Upper lobe of left lung (tissue), 6 donors: ENCODE measurements at places on chromosomes 1 and 21. TPM values are rescaled to one million over a fixed set of nuclear protein-coding genes. Genes with fewer than 3 reads are reported as not detected.
A peak's percentile ranks its signal among the peaks of the same experiment; 100 is the strongest.

PAQR6 gene
- 2.1 TPM for total RNA-seq

HCRTR1 gene
- total RNA-seq: 2.1 TPM

TRIM46 gene
- not detected for total RNA-seq

RSRP1 gene
- total RNA-seq: 149 TPM

TRIM45 gene
- total RNA-seq: 0.30 TPM

PEAR1 gene
- total RNA-seq: 16.2 TPM

SPAG17 gene
- 11.8 TPM for total RNA-seq

CAPN2 gene
- 606 TPM for total RNA-seq

PGBD5 gene
- 4.7 TPM for total RNA-seq

PPOX gene
- total RNA-seq: 22.3 TPM

INAVA gene
- total RNA-seq: 21.0 TPM

- DNase-seq: no peak
These were observed 64.7 kb upstream of the MACF1 start for GRCh38 chr1:39139723-39140360.

- no peak for DNase-seq
These were observed 11.5 kb upstream of the PLD5 start for GRCh38 chr1:242535986-242536385.

- DNase-seq: no peak
These were observed 665.7 kb downstream of the MRPL39 start for GRCh38 chr21:24941316-24942185.

DNA sequence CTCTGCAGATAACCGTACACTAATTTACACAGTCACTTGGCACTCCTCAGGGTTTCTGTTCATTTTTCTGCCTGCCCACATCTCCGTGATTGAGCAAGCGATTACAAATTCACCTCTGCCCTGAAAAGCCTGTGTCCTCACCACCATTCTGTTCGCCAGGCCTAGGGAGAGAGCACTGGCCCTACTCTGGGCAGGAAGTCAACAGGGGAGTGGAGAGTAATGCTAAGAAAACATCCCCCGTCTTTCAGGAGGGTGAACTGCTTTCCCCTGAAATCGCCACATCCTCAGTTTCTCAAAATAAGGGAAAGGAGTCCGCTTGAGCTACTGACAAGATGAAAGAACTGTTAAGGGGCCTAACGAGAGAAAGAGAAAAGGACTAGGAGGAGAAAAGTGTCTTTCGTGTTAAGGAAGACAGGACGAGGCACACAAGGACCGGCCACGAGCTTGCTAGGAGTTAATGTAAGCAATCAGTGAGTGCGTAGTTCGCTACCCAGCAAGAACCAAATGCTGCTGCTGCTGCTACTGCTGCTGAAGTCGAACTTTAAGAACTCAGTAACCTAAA is 632 bp downstream of the PEX19 start:
- DNase-seq: peak; percentile 67

- no peak for DNase-seq
These were observed 45.1 kb downstream of the BACE2 start for GRCh38 chr21:41213021-41213420.

GRCh38 chr1:11180342-11180744 is 8.8 kb upstream of the ANGPTL7 start:
- no peak for DNase-seq

GRCh38 chr21:44911384-44912157 is 9.1 kb downstream of the ITGB2 start:
- DNase-seq: peak; percentile 81

- DNase-seq: no peak
These were observed 108.2 kb upstream of the SLC35F3 start for GRCh38 chr1:233796146-233796783.

DNA sequence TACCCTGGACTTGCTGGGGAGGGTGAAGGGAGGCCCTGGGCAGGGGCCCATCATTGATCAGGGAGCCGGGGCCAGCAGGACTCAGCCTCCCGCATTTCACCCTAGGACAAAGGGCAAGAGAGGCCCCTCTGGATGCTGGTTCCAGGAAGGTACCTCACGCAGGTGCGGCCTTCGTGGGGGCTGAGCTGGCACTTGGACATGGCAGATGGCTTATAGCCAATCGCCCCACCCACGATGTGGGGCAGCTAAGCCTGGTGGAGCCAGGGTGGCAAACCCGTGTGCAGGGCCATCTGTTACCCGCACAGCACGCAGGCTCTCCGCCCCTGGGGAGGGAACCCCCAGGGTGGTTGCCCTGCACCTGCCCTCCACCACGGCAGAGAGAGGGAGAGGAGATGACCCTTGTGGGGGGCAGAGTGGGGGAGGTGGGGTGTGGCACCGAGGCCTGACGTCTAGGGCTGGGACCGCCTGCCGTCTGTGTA is 2.5 kb downstream of the TFF3 start:
- peak; percentile 51 for DNase-seq

- no peak for DNase-seq
These were observed 458.4 kb upstream of the LRRC7 start for GRCh38 chr1:69109277-69109676.

DNA sequence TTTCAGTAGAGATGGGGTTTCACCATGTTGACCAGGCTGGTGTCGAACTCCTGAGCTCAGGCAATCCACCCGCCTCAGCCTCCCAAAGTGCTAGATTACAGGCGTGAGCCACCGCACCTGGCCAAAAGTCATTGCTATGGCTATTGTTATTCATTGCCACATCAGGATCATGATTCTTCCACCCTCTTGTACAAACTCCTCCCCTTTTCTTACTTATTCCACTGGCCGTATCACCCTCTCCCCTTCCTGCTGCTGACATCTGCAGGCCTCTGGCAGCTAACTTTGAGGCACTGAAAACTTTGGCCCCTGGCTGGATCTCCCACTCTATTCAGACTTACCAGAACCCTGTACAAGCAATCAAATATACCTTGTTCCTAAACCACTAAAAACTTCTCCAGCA is 10.9 kb downstream of the TMEM53 start:
- no peak for DNase-seq

GRCh38 chr1:182563095-182563494 is 26.0 kb downstream of the RNASEL start:
- DNase-seq: no peak

GRCh38 chr1:6703016-6703415 is 1.4 kb upstream of the DNAJC11 start:
- no peak for DNase-seq

DNA sequence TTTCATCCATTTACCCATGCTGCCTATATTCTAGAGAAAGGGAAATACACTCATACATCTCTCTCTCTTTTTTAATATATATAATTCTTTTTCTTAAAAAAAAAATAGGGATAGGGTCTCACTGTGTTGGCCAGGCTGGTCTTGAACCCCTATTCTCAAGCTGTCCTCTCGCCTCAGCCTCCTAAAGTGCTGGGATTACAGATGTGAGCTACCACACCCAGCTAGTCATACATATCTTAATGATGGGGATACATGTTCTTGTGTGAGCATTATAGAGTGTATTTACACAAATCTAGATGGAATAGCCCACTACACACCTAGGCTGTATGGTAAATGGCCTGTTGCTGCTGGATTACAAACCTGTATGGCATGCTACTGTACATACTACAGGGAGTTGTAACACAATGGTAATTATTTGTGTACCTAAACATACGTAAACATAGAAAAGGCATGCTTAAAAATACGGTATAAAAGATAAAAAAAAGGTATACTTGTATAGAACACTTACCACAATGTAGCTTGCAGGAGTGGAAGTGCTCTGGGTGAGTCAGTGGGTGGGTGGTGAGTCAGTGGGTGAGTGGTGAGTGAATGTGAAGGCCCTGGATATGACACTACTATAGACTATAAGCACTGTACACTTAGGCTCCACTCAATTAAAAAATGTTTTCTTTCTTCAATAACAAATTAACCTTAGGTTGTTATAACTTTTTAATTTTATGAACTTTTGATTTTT is 72.9 kb downstream of the IVNS1ABP start:
- no peak for DNase-seq
